Bronchial epithelial cell (primary cell): ENCODE measurements at places on chromosomes 11 and 22. TPM values are rescaled to one million over a fixed set of nuclear protein-coding genes. Genes with fewer than 3 reads are reported as not detected.

TSPAN32 gene
- not detected in 2 replicates for total RNA-seq

CCDC73 gene
- 0.13 TPM in 1 of 2 replicates, not detected in the other for total RNA-seq

RHOD gene
- total RNA-seq, result 222 and 247 TPM in 2 replicates

MCAM gene
- total RNA-seq, result 25.7 and 36.3 TPM in 2 replicates

LYVE1 gene
- total RNA-seq, result not detected in 2 replicates

TPCN2 gene
- 4.5 and 6.5 TPM in 2 replicates for total RNA-seq

POGLUT3 gene
- total RNA-seq, result 2.9 and 5.0 TPM in 2 replicates

OR51Q1 gene
- not detected in 2 replicates for total RNA-seq

TCN2 gene
- total RNA-seq, result 1.1 and 3.7 TPM in 2 replicates

BATF2 gene
- total RNA-seq, result under 0.01 and 0.26 TPM in 2 replicates

CARNS1 gene
- total RNA-seq, result under 0.01 TPM in 1 of 2 replicates, not detected in the other

PKDREJ gene
- total RNA-seq, result not detected in 2 replicates

SCGB2A2 gene
- not detected in 2 replicates for total RNA-seq

SEZ6L gene
- total RNA-seq, result not detected in 2 replicates

NEFH gene
- total RNA-seq, result under 0.01 and 0.13 TPM in 2 replicates

MOGAT2 gene
- total RNA-seq, result not detected in 2 replicates

OR2D2 gene
- total RNA-seq, result 0.26 TPM in 1 of 2 replicates, not detected in the other

VPREB1 gene
- not detected in 2 replicates for total RNA-seq

SLC22A9 gene
- total RNA-seq, result not detected in 2 replicates

EXPH5 gene
- 7.6 and 22.3 TPM in 2 replicates for total RNA-seq

MAP6 gene
- total RNA-seq, result 0.13 TPM in 1 of 2 replicates, not detected in the other

KRTAP5-11 gene
- total RNA-seq, result not detected in 2 replicates

LRRN4CL gene
- total RNA-seq, result 0.26 and 1.2 TPM in 2 replicates

ANGPTL5 gene
- total RNA-seq, result not detected in 2 replicates

OR52E8 gene
- total RNA-seq, result not detected in 2 replicates

NAALAD2 gene
- not detected in 2 replicates for total RNA-seq

TMA7B gene
- not detected in 2 replicates for total RNA-seq

NFRKB gene
- 9.6 and 26.3 TPM in 2 replicates for total RNA-seq

HIC2 gene
- 1.8 and 3.2 TPM in 2 replicates for total RNA-seq

F2 gene
- total RNA-seq, result 0.26 and 0.38 TPM in 2 replicates

CCDC188 gene
- total RNA-seq, result not detected in 2 replicates

TSGA10IP gene
- total RNA-seq, result under 0.01 TPM in 1 of 2 replicates, not detected in the other

SMIM35 gene
- total RNA-seq, result not detected in 2 replicates

TTC9C gene
- 21.4 and 27.4 TPM in 2 replicates for total RNA-seq

OR51B5 gene
- not detected in 2 replicates for total RNA-seq

TMEM45B gene
- 162 and 317 TPM in 2 replicates for total RNA-seq

SNX32 gene
- total RNA-seq, result under 0.01 TPM in 1 of 2 replicates, not detected in the other

OSBP2 gene
- total RNA-seq, result 23.4 and 32.8 TPM in 2 replicates

OR52I2 gene
- total RNA-seq, result not detected in 2 replicates

PAFAH1B2 gene
- 148 and 226 TPM in 2 replicates for total RNA-seq

RGL4 gene
- not detected in 2 replicates for total RNA-seq

OR1S1 gene
- not detected in 2 replicates for total RNA-seq

KBTBD3 gene
- 2.4 and 5.8 TPM in 2 replicates for total RNA-seq

RCOR2 gene
- total RNA-seq, result 1.2 and 2.4 TPM in 2 replicates

TRPC6 gene
- 0.79 and 1.4 TPM in 2 replicates for total RNA-seq

NLRP10 gene
- under 0.01 and 3.1 TPM in 2 replicates for total RNA-seq

TUB gene
- total RNA-seq, result 0.13 and 0.26 TPM in 2 replicates

ROBO4 gene
- under 0.01 TPM in 1 of 2 replicates, not detected in the other for total RNA-seq

ZC3H12C gene
- total RNA-seq, result 3.3 and 5.3 TPM in 2 replicates

SYCE3 gene
- 0.51 and 0.79 TPM in 2 replicates for total RNA-seq

CCDC116 gene
- total RNA-seq, result not detected in 2 replicates

B3GAT1 gene
- under 0.01 TPM in 1 of 2 replicates, not detected in the other for total RNA-seq

MS4A6A gene
- not detected in 2 replicates for total RNA-seq

VWCE gene
- total RNA-seq, result 0.26 TPM in 2 replicates

MMP27 gene
- not detected in 2 replicates for total RNA-seq

ISX gene
- not detected in 2 replicates for total RNA-seq

DCHS1 gene
- 0.26 TPM in 2 replicates for total RNA-seq
